Activated CD8-positive, alpha-beta memory T cell treated with anti-CD3 and anti-CD28 coated beads for 24 hours (primary cell): ENCODE measurements at places on chromosomes 1 and 21.
A peak's percentile ranks its signal among the peaks of the same experiment; 100 is the strongest.

- peak; percentile 76 for DNase-seq
Measured at GRCh38 chr1:12480748-12481362, 137.2 kb downstream of the DHRS3 start.

- DNase-seq: no peak
Measured at GRCh38 chr1:78359666-78360065, 131.1 kb upstream of the PTGFR start.

- no peak for DNase-seq
Measured at GRCh38 chr1:239841631-239842030, 250.1 kb upstream of the FMN2 start.

- DNase-seq: no peak
Measured at GRCh38 chr1:225434046-225434445, 6.2 kb upstream of the LBR start.

GRCh38 chr1:44275991-44276405 lies 62.7 kb downstream of the DMAP1 start:
- no peak for DNase-seq

DNA sequence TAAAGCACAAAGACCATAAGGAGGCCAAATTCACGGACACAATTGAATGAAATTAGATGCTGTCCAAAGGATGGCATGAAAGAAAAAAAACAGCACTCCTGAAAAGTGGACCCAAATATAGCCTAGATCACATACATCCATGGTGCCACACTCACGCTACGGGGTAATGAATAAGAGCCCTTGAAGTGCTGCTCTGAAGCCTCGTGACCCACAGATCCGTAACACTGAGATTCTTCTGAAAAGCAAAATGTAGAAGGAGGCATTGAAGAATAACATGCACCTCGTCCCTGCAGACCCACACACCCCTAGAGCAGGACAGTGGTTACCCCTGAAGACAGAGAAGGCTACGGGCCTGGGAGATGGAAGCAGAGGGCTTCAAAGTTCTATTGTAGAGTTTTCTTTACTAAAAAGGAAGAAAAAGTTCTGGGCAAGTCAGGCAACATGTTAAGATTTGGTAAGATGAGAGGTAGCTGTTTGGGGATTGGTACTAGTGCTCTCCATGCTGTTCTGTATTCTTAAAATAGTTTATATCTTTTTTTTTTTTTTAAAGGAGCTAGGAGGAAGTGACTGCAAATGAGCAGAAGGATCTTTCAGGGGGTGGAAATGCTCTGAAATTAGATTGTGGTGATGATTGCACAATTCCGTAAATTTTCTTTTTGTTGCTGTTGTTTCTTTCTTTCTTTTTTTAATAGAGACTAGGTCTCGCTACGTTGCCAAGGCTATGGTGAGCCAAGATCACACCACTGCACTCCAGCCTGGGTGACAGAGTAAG lies 4.1 kb upstream of the ITGB2 start:
- DNase-seq: no peak

- DNase-seq: no peak
Measured at GRCh38 chr1:54122135-54122751, 30.6 kb downstream of the CDCP2 start.

- no peak for DNase-seq
Measured at GRCh38 chr1:183243161-183244050, 57.3 kb downstream of the LAMC2 start.

- no peak for DNase-seq
Measured at GRCh38 chr1:48493970-48494769, 22.2 kb upstream of the SPATA6 start.

DNA sequence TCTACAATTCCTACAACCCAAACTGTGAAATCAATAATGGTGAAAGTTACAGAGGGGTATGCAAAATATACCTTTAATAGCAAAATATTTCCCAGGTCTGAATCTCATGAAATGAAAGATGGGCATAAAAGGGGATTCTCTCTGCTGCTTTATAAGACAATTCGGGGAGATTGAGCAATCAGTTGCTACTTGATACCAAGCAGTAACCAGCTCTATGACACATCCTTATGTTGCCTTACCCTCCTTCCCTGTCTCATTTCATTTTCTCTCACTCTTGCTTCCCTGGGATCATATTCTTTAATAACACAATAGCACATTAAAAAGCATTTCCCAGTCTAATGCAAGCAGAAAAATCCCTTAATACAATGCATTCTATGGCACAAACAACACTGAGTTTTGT lies 29.0 kb downstream of the ZSWIM5 start:
- no peak for DNase-seq
